Right lung (tissue), 10 donors: ENCODE measurements at places on chromosomes 4 and X.

GRCh38 chrX:73876911-73877310 is 313.9 kb downstream of the CHIC1 start:
- no peak for DNase-seq

- DNase-seq = no peak
Observed at GRCh38 chr4:62871078-62871477, 1538.2 kb downstream of the TECRL start.

DNA sequence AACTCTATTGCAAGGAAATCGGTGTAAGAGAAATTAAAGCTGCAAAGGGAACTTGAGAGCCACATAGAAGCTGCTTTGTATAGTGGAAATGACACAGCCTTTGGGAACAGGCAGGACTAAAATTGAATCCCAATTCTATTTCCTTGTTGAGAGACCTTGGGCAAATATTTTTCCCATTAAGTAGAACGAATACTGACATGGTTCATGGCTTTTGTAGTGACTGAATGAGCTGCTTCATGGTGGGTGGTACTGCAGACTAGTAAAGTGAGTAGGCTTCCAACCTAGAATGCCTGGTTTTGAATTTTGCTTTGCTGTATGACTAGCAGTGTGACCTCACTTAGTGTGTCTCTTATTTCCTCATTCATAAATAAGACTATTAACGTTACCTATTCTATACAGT is 182.2 kb upstream of the KCNIP4 start:
- no peak for DNase-seq

GRCh38 chr4:92172203-92172602 is 131.6 kb upstream of the GRID2 start:
- no peak for DNase-seq

DNA sequence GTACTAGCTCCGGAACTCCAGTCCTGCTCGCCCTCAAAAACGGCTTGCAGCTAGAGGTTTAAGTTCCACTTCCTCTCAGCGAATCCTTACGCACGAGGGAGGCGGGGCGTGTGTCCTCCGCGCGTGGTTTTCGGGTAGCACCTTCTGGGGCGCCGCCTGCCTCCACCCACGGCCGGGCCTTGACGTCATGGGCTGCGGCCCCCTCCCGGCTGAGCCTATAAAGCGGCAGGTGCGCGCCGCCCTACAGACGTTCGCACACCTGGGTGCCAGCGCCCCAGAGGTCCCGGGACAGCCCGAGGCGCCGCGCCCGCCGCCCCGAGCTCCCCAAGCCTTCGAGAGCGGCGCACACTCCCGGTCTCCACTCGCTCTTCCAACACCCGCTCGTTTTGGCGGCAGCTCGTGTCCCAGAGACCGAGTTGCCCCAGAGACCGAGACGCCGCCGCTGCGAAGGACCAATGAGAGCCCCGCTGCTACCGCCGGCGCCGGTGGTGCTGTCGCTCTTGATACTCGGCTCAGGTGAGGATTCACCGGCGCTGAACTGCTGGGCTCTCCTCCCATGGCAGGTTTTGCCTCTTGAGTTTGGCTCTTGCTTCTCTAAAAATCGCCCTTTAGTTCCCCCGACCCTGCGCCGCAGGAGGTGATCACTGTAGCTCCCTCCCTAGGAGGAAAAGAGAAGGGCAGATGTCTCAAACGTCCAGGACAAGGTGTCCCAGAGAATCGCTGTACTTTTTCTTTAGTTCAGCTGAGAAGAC is at the start of gene AREG:
AREG (plus strand) TSS at position 246 of the 752 bp plus-strand sequence; CDS start at position 456, 210 bp downstream.
- peak; percentile 40 for DNase-seq

- DNase-seq = no peak
Observed at GRCh38 chrX:123884809-123885408, 25.1 kb downstream of the XIAP start.
